ENCODE measurements at places on chromosomes 1 and 21.

DNA sequence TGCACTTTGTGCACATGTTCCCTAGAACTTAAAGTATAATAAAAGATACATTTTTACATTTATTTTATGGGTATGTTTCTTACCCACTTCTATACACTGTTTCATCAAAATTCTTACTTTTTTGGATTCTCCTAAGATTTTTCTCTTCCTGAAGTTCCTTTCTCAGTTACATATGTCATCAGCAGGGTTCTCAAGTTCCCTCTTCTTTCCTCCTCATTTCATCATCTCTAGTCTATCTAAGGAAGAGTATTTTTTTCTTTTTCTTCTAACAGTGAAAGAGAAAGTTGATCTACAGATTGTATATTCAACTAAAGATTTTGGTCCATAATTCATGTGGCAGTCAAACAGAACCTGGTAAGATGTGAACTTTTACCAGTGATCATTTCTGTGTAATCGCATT, 41.2 kb upstream of the CYYR1 start:
- no peaks in the 10 kb centered on the region for H3K4me1 ChIP-seq
- no peak overlapping the region for H3K4me3 ChIP-seq
- H3K27me3 ChIP-seq: no peaks in the 10 kb centered on the region
- H3K36me3 ChIP-seq: no peaks in the 10 kb centered on the region
- no peak overlapping the region for H3K27ac ChIP-seq

DNA sequence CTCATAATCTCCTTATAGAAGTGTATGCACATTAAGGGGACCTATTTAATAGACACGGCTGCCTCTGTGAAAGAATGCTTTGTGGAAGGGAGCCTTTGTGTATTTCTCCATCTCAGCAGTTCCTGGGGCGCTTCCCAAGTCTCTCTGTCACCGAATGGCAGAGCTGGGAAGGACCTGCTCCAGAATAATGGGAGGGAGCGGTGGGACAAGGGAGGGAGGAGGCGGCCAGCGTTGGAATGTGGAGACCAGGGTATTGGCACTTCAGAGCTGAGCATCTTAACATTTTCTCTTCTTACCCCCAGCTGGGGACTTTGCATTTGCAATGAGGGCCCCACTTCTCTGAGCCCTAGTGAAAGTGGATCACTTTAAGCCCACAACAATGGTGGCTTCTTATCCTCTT, 23.9 kb downstream of the CACHD1 start:
- no peaks in the 10 kb centered on the region for H3K27me3 ChIP-seq
- DNase-seq: no peak
- no peak overlapping the region for H3K4me3 ChIP-seq
- H3K4me1 ChIP-seq: peaks cover 8% of the 10 kb centered on the region

GRCh38 chr1:40770296-40771070, 13.1 kb upstream of the KCNQ4 start:
- H3K36me3 ChIP-seq: no peaks in the 10 kb centered on the region
- no peak overlapping the region for H3K4me3 ChIP-seq
- DNase-seq: no peak
- H3K4me1 ChIP-seq: peaks cover 24% of the 10 kb centered on the region

GRCh38 chr1:185373813-185374529, 56.9 kb upstream of the IVNS1ABP start:
- H3K4me3 ChIP-seq: no peak overlapping the region
- no peaks in the 10 kb centered on the region for H3K36me3 ChIP-seq
- H3K27ac ChIP-seq: no peak overlapping the region
- H3K4me1 ChIP-seq: no peaks in the 10 kb centered on the region
- DNase-seq: no peak

DNA sequence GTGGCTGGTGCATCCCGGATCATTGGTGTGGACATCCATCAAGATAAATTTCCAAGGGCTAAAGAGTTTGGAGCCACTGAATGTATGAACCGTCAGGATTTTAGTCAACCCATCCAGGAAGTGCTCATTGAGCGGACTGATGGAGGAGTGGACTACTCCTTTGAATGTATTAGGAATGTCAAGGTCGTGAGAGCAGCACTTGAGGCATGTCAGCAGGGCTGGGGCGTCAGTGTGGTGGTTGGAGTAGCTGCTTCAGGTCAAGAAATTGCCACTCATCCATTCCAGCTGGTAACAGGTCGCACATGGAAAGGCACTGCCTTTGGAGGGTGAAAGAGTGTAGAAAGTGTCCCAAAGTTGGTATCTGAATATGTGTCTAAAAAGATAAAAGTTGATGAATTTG, 79.1 kb downstream of the FMN2 start:
- no peaks in the 10 kb centered on the region for H3K27me3 ChIP-seq
- no peaks in the 10 kb centered on the region for H3K36me3 ChIP-seq
- no peaks in the 10 kb centered on the region for H3K4me1 ChIP-seq
- no peak for DNase-seq
- H3K4me3 ChIP-seq: no peak overlapping the region

GRCh38 chr1:114082867-114083585, 70.6 kb downstream of the SYT6 start:
- DNase-seq: no peak
- no peaks in the 10 kb centered on the region for H3K36me3 ChIP-seq
- peaks cover 26% of the 10 kb centered on the region for H3K4me1 ChIP-seq
- H3K4me3 ChIP-seq: no peak overlapping the region
- no peaks in the 10 kb centered on the region for H3K27me3 ChIP-seq

DNA sequence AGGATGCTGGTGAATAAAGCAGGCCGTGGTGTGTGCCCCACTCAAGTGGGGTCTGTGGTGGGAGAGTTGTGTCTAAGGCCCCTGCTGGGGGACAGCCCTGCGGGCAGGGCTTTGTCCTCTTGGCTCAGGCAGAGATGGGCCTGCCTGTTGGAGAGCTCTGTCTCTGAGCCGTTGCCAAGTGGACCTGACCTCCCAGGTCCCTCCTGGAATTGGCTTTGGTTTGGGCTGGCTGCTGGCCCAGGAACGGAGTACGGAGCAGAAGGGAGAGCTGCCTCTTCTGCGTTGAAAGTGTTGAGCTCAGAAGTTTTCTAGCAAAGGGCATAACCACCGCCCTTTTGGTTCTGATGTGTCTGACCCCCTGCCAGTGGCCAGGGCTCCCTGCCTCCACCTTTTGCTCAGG, 153.9 kb downstream of the PEX14 start:
- no peaks in the 10 kb centered on the region for H3K4me1 ChIP-seq
- DNase-seq: no peak
- no peaks in the 10 kb centered on the region for H3K36me3 ChIP-seq
- no peak overlapping the region for H3K27ac ChIP-seq

- no peaks in the 10 kb centered on the region for H3K36me3 ChIP-seq
- H3K27ac ChIP-seq: peak overlapping the region; percentile 91
- no peak for DNase-seq
- H3K27me3 ChIP-seq: no peaks in the 10 kb centered on the region
- H3K4me3 ChIP-seq: peak overlapping the region; percentile 88
- H3K4me1 ChIP-seq: peaks cover 56% of the 10 kb centered on the region
Measured at GRCh38 chr1:231240531-231240882, 505 bp upstream of the GNPAT start.

DNA sequence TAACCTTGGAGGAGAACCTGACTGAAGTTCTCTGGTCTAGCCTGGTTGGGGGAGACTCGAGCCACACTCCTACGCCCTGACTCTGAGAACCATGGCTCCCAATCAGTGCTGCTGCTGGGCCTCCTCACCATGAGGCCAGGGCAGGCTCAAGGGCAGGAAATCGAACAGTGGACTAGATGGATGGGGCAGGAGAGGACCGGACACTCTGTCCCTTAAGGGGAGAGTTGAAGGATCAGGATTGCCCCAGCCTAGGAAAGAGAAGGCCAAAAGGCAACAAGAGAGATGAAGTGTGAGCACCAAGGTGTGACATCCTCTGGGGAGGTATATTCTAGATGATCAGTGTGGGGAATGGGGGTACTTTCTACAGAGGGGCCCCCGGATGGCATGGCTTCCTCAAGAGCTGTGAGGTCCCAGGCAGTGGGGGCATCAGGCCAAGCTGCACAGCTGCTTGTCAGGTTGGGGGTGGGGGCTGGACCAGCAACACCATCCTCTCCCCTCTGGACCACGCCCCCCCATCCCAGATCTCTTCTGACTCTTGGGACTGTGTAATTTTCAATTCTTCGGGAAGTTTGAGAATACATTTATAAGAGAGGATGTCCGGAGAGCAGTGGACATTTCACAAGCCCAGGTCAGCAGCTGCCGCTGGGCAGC, 34.0 kb downstream of the MX1 start:
- no peaks in the 10 kb centered on the region for H3K36me3 ChIP-seq
- no peak overlapping the region for H3K4me3 ChIP-seq
- no peaks in the 10 kb centered on the region for H3K4me1 ChIP-seq
- H3K27me3 ChIP-seq: no peaks in the 10 kb centered on the region
- DNase-seq: no peak

- H3K36me3 ChIP-seq: no peaks in the 10 kb centered on the region
- DNase-seq: no peak
- H3K4me3 ChIP-seq: peak overlapping the region; percentile 41
- peak overlapping the region; percentile 27 for H3K27ac ChIP-seq
- H3K27me3 ChIP-seq: no peaks in the 10 kb centered on the region
Measured at GRCh38 chr1:172826096-172826741, 167.3 kb downstream of the FASLG start.

GRCh38 chr1:214563881-214564280, 12.5 kb upstream of the PTPN14 start:
- H3K27me3 ChIP-seq: no peaks in the 10 kb centered on the region
- H3K4me1 ChIP-seq: no peaks in the 10 kb centered on the region
- no peak overlapping the region for H3K27ac ChIP-seq
- H3K4me3 ChIP-seq: no peak overlapping the region

- H3K27ac ChIP-seq: no peak overlapping the region
- DNase-seq: no peak
- H3K27me3 ChIP-seq: no peaks in the 10 kb centered on the region
- no peaks in the 10 kb centered on the region for H3K4me1 ChIP-seq
- no peaks in the 10 kb centered on the region for H3K36me3 ChIP-seq
- H3K4me3 ChIP-seq: no peak overlapping the region
Measured at GRCh38 chr1:239084459-239085080, 301.8 kb upstream of the CHRM3 start.

DNA sequence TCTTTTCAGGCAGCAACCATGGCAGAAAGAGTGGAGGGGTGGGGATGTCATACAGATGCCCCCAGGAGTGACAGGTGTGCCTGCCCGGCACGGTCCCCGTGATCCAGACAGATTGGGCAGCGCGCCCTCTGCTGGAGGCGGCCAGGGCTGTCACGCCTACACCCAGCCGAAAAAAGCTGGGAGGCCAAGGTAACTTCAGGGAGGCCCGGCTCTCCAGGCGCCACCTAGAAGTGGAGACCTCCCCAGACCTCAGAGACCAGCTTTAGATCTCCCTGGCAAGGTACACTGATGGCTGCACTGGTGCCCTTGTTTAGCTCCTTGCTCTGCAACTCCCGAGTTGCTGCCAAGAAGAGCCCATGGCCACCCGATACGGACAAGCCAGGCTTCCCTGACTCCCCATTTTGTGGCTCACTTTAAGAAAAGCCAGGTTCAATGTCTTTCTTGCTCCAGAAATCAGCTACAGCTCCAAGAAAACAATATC, 6.6 kb downstream of the GOLT1A start:
- no peaks in the 10 kb centered on the region for H3K36me3 ChIP-seq
- H3K4me3 ChIP-seq: no peak overlapping the region
- DNase-seq: peak; percentile 74
- no peak overlapping the region for H3K27ac ChIP-seq

- H3K4me3 ChIP-seq: no peak overlapping the region
- H3K4me1 ChIP-seq: no peaks in the 10 kb centered on the region
- no peaks in the 10 kb centered on the region for H3K36me3 ChIP-seq
- no peak for DNase-seq
- H3K27me3 ChIP-seq: no peaks in the 10 kb centered on the region
Measured at GRCh38 chr1:30194741-30195423, 528.5 kb downstream of the MATN1 start.

- no peaks in the 10 kb centered on the region for H3K4me1 ChIP-seq
- no peaks in the 10 kb centered on the region for H3K36me3 ChIP-seq
- no peak overlapping the region for H3K4me3 ChIP-seq
- H3K27me3 ChIP-seq: no peaks in the 10 kb centered on the region
- no peak overlapping the region for H3K27ac ChIP-seq
Measured at GRCh38 chr1:176188604-176189003, 18.5 kb downstream of the COP1 start.

DNA sequence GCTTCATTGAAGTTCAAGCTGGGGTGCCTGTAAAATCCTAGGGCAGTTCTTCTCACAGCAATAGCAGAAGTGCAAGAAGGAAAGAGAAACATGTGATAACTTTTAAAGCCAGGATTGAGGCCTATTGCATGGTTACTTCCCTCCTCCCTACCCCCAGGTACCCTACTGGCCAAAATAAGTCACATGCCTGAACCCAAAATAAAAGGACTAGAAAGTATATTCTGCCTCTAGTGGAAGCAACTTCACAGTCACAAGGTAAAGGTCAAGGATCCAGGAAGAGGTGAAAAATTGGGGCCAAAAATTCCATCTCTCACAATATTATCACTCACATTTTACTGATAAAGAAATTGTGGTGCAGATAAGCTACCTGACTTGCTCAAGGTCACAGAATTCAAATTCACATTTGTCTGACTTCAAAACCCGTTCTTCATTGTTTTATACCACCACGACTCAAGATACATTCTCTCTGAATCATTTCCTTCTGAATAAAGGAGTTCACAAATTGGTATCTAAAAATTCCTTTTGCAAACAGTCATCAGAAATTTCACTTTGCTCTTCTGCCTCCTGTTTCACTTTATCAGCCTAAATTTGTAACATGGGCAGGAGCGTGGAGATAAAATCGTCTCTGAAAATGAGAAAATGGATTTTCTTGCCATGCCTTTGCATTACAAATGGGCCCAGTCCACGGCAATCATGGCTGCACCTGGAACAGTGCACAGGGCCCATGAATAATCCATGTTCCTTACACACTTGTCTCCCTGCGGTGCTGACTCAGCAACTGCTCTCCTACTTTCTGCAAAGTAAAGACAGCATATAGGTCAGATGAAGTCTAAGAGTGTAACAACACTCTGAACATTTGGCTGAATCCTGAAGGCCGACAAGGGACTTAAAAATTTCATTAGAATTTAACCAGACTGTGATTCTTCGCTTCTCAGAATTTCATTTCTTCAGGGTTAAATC, 485.3 kb upstream of the NFIA start:
- no peak overlapping the region for H3K4me3 ChIP-seq
- no peaks in the 10 kb centered on the region for H3K4me1 ChIP-seq
- H3K27ac ChIP-seq: no peak overlapping the region
- no peak for DNase-seq
- H3K36me3 ChIP-seq: no peaks in the 10 kb centered on the region

DNA sequence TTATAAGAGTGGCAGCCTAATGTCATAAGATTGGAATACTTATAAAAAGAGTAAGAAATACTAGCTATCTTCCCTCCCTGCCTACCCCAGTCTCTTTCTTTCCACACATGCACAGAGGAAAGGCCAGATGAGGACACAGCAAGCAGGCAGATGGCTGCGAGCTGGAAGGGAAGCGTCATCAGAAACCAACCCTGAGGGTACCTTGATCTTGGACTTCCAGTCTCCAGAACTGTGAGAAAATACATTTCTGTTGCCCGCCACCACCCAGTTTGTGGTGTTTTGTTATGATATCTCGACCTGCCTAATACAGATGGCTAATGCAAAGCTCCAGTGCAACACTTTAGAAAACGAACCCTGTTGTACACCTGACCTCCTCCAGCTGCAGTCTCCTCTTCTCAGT, 2.3 kb upstream of the OR2C3 start:
- no peak overlapping the region for H3K27ac ChIP-seq
- no peaks in the 10 kb centered on the region for H3K4me1 ChIP-seq
- DNase-seq: no peak
- H3K36me3 ChIP-seq: no peaks in the 10 kb centered on the region
- H3K4me3 ChIP-seq: no peak overlapping the region

- H3K4me3 ChIP-seq: no peak overlapping the region
- DNase-seq: no peak
- H3K4me1 ChIP-seq: no peaks in the 10 kb centered on the region
- H3K36me3 ChIP-seq: no peaks in the 10 kb centered on the region
- H3K27ac ChIP-seq: no peak overlapping the region
Measured at GRCh38 chr1:61626816-61627215, 98.1 kb downstream of the TM2D1 start.
